Left ventricle myocardium superior (tissue), 1 donor: ENCODE measurements at places on chromosomes 5 and 9.

DNA sequence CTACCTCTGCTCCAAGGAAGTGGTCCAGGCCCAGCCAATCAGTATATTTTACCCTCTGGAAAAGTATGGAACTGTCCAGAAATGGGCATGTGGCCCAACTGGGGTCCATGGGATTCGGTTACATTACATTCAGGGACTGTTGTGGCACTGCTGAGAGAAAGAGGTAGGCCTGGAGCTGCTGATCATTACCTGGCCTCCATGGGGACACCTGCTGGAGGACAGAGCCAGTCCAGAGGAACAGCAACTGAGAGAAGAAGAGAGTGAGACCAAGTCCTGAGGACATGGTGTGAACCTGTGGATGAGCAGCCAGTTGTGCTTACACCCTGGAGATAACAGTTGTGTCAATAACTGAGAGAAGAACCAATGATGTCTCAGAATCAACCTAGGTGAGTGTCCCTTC is 48.2 kb downstream of the HMHB1 start:
- no peak for DNase-seq

GRCh38 chr5:123262216-123262823 is 160.9 kb downstream of the CEP120 start:
- DNase-seq: no peak

DNA sequence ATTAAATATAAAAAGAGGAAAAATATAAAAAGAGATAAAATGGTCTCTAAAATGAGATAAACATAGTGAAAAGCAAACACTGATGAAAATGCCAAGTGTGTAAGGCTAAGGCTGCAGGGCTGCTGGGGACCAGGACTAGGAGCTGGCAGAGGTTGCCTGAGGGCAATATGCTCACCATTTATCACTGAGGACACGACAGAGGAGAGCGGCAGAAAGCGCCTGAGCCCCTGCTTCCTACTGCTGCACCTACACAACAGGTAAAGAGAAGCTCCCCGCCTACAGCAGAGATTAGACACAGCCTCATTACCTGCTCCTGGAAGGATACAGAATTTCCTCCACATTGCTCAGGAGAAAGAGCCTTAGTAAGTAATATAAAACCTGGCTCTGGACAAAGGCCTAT is 70.7 kb upstream of the PPP1R2B start:
- no peak for DNase-seq

GRCh38 chr5:79008362-79008761 is 23.3 kb upstream of the ARSB start:
- no peak for DNase-seq

- DNase-seq: no peak
Measured at GRCh38 chr5:35458824-35459207, 158.8 kb upstream of the SPEF2 start.

DNA sequence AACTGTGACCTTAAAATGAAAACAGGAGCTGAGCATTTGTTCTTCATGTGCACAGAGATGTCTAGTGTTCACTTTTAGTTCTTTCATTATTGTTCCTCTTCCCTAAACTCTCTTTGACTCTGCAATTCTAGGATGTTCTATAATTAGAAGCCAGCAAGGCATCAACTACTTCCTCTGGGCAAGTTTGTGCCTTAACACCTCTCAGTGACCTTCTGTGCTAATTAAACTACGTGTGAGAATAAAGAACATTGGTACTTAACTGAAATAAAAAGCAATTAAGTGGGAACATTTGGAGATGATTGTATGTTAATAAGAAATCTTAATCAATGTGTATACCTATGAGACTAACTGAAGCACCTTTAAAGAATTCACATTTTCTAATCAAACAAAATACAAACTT is 242.8 kb downstream of the RASEF start:
- DNase-seq: no peak

DNA sequence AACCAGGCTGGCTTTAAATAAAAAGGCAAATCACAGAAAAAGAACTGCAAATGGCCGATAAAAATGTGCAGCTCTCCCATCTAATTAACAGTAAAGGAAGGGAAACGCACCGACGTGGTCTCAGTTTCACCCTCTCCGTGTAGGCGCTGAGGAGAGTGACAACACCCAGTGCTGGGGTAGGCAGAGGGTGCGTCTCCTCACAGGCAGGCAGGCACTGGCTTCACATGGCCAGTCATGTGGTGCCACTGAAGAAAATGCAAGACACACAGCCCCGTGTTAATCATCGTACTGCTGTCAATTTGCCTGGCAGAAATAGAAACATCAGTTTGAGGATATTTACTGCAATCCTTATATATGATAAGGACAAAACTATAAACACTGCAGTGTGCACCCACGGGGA is 178.4 kb downstream of the FANCC start:
- DNase-seq: no peak

DNA sequence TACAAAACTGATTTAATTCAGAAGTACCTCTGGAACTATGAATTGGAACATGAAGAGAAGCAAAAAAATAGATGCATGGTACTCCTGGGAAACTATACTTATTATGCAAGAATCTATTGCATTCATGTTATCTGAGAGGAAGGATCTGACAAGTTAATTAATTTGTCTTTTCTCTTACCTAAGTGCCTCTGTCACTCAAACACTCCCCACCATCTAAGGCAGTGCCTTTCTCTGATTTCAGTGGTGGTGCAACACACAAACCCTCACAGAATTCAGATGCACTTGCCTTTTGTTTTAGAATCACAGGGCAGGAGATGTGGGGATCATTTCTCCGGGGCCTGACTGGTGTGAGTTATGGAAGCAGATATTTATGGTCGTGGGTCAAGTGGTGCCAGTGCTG is 52.5 kb upstream of the C9orf72 start:
- DNase-seq: no peak

GRCh38 chr5:9245071-9245470 is 300.8 kb downstream of the SEMA5A start:
- DNase-seq: no peak

DNA sequence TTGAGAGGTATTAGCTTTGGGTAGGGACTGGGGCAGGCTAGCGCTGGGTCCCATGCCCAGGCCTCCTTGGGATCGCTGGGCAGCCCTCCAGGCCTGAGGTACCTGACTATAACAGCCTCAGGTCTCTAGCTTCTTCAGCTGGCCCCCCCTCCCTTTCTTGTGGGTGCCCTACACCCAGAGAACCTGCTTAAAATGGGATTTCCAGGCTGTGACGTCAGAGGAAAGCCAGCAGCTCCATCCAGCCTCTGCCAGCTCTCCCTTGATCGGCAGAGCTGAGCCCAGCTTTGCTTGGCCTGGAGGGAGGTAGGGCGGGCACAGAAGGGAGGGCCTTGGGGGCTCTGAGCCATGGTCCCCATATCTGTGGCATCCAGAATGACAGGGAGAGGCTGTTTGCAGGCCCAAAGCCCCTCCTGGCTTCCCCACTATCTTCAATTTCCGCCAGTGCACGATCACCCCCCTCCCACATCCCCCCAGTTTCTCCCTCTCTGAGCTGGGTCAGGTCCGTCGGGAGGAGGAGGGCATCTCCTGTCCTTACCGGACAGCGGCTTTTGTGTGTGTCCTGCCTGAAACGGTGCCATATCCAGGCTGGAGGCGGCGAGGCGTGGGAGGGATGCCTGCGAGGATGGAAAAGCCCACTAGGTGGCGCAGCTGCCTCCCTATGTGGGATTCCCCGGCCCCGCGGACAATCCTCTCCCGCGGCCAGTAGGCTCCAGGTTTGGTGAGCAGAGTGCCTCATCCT is 10.8 kb downstream of the REEP2 start:
- DNase-seq: peak; percentile 94

- DNase-seq: no peak
Measured at GRCh38 chr5:144525000-144525399, 354.3 kb downstream of the KCTD16 start.

GRCh38 chr5:616484-617039 is 4.4 kb downstream of the CEP72 start:
- DNase-seq: no peak

DNA sequence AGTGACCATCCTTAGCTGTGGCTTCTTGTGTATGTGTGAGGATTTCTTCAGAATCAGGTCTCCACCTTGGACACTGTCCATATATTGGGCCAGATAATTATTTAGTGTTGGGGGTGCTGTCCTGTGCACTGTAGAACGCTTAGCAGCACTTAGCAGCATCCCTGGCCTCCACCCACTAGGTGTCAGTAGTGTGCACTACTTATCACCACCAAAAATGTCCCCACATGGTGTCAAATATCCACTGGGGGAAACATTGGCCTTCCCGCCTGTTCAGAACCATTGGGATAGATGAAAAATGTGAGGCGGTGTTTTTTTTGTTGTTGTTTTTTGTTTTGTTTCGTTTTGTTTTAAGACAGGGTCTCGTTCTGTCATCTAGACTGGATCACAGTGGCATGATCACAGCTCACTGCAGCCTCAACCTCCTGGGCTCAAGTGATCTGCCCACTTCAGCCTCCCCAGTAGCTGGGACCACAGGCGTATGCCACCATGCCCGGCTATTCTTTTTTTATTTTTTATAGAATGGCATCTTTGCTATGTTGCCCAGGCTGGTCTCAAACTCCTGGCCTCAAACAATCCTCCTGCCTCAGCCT is 67.7 kb downstream of the TENT4A start:
- DNase-seq: no peak

DNA sequence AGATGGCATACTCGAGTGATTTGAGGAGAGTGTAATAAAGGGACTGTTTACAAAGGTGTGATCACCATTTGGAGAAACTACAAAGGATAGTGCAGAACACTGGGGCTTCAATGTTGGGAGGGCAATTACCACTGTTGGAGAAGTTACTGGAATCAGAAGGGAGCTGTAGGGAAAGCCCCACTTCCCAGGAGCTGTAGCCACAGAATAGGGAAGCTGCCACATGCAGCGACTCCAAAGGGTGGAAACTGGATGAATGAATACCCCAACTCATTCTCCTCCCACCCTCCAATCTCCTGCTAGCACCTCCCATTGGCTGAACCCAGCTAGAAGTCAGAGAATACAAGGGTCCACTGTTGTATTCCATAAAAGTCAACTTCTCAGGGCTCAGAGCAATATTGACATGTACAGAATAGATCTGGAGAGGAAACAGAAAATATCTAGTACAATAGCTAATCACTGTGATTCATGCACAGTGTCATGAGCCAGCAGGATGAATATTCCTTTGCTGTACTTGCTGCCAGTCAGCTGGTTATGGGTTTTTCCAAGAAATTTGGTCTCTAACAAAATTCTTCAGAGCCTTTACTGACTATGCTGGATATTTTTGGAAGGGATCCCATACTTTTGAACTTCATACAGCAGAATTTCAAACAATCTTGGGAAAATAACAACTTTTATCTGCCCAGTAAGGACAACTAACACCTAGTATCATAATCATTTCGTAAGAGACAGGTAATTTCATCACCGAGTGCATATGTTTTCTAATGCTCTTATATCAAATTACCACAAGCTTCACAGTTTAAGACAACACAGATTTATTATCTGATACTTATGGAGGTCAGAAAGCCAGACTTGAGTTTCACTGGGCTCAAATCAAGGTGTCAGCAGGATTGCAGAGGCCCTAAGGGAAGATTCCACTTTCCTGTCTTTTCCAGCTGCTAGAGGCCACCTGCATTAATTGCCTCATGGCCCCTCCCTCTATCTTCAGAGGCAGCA is 39.6 kb downstream of the PDCD1LG2 start:
- DNase-seq: no peak

GRCh38 chr5:53017383-53017782 is 28.2 kb downstream of the ITGA2 start:
- DNase-seq: no peak

DNA sequence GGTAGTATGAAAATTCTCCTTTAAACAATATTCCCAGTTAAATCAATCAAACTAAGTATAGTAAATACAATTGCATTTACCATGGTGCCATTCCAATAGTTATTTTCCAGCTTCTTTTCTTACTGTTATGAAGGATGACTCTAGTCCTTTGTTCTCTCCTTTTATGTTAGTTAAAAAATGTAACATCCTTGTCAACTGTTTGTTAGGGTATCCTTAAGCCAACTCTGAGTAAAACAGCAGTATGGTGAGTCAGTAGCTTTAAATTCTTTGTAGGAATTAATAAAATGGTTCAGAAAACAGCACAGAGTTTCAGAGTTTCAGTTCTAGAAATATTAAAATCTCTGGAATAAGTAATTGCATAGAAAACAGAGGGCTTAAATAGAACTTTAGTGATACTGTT is 384.4 kb downstream of the MTRR start:
- DNase-seq: no peak

DNA sequence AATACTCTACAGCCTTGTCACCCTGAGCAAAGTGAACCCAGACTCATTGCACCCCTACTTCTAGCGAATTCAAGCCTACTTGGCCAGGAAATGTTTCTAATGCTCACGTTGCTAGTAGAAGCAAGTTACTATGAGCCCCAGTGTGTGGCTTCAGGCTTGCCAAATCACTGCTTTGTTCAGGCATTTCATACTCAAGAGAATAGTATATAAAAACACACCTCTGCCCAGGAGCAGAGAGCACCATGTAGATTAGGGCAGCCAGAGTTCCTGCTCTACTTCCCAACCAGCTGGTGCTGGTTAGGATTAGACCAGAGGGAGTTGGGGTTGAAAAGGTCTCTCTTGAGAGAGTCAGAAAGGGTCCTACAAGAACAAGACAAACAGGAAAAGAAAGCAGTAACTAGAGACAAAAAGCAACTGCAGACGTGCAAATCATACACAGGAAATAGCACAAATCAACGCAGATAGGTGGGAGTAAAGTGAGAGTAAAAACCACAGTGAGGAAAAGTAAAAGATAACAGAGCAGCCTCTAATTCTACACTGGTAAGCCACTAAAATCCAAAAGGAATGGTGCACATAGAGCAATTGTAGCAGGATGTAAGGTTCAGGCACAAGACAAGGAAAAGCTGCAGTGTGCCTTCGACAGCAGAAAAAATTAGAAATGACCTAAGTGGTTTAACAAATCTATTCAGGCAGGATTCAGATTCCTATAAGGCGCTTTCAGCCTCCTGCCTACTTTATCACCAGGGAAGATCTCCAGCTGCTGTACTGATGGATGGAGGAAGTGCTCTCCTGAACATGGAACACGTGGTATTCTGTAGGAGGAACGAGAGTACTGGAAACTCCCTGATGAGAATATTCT is 49.6 kb upstream of the KIF2A start:
- no peak for DNase-seq

- no peak for DNase-seq
Measured at GRCh38 chr9:16241231-16241630, 629.2 kb downstream of the BNC2 start.

DNA sequence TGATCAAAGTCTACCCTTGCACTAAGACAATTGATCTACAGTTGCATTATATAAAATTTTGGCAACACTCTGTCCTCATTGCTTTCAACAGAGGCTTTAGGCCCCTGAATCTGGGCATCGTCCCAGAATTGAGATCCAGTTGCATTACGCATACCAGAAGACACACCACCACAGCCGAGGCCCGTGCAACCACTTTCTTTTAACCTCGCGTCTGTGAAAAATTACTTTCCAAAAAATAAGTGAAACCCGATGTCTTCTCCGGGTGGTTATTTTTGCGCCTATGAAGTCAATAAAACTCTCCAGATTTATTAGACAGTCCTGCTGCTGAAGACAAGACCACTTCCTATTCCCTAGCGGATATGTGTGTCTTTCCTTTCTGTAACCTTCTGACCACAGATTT is 52.1 kb upstream of the NFIB start:
- DNase-seq: peak; percentile 55
